Left ventricle myocardium superior (tissue), 1 donor: ENCODE measurements at places on chromosomes 7 and 10.

GRCh38 chr7:34156336-34156735 is 251.0 kb downstream of the BMPER start:
- no peak for DNase-seq

DNA sequence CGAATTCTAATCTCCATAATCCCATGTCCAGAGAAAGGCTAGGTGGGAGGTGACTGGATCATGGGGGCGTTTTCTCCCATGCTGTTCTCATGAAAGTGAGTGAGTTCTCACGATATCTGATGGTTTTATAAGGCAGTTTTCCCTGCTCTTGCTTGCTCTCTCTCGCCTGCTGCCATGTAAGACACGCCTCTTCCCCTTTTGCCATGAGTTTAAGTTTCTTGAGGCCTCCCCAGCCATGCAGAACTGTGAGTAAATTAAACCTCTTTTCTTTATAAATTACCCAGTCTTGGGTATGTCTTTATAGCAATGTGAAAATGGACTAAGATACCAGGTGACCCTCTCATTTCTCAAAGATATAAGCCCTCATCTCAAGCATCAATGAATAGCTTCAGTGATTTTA is 1.1 kb upstream of the ACTA2 start:
- no peak for DNase-seq

GRCh38 chr10:70816220-70816894 is 609 bp downstream of the SGPL1 start:
- DNase-seq: peak; percentile 80

DNA sequence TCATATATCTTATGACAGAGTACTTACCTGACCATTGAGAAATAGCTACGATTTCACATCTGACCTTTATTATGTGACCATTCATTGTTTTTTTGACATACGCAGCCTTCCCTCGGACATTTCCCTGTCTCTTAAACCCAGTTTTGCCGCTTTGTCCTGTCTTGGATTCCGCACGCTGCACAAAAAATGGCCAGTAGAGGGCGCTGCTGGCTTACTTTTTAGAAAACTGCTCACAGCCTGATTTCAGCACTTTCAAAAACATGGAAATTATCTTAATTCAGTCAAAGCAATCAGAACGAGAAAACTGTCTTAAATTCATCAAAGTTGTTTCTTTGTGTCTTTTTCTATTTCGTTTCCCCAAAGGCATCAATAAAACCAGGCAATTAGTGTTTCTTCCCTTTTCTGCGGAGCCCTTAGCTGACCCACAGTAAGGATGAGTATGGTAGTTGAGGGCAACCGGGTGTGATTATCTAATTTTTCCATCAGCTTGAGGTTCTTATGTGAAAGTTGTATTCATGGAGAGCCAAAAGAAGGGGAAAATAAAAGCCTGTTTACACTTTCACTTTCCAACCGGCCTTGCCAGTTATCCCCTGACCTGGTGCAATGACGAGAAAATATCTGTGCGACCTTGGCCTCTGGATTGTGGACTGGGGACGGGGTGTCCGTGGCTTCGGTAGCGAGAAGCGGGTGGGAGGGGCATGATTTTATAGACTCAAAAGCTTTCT is 144.4 kb downstream of the DYNC1I1 start:
- DNase-seq: peak; percentile 86

DNA sequence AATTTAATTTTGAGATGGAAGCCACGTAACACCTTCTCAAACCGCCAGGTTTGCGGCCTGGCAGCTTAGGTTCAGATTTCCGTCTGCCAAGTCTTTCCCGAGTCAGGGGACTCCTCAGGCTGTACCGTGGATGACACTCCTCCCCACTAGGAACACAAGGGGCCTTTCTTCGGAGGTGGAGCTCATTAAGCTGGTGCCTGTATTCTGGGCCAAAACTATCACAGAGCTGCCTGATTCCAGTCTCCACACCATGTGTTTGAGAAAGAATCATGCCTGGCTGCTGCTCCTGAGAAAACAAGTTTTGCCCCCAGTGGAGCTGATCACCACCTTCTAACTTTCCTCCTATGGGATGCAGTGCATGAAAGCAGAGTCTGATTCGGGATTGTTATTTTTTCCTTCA is 44.8 kb downstream of the TMEM209 start:
- no peak for DNase-seq

- DNase-seq: no peak
These were observed 23.1 kb upstream of the PIK3CG start for GRCh38 chr7:106841896-106842390.

DNA sequence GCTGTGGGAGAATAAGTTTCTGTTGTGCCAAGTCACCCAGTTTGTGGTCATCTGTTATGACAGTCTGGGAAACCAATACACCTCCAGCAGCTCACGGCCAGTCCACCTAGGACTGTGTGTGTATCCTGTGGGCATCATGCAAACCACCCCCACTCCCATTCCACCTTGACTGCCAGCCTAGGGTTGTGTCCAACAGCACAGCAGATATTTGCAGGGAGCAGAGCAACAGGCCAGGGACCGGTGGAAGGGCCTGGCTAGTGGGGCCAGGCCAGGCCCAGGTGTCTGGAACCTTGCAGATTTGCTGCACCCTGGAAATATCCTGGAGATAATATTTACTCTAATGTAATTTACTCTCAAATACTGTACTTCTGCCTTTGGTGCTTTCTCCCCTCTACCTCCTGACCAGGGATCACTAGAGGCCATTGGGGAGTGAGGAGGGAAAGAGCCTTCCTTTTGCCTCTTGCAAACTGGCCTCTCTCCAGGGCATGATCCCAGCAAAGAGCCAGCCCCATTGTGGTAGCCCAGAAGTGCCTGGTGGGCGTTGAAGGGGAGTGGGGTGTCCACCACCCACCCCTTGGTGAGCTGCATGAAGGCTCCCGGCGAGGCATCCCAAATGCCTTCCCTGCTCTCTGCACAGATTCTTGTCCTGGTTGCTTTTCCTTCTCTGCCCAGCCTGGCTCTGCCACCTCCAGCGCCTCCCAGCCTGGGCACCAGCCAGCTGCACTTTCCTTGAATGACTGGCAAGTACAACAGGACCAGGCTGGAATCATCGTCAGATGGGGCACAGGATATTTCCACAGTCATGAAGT is 15.2 kb upstream of the TPST1 start:
- DNase-seq: no peak

- DNase-seq: no peak
These were observed 139.0 kb downstream of the ELFN1 start for GRCh38 chr7:1809070-1809469.

- peak; percentile 70 for DNase-seq
These were observed 1.6 kb downstream of the SPOCK2 start for GRCh38 chr10:72086466-72087391.

- DNase-seq: no peak
These were observed 5.3 kb upstream of the TMEM139 start for GRCh38 chr7:143279186-143280098.

DNA sequence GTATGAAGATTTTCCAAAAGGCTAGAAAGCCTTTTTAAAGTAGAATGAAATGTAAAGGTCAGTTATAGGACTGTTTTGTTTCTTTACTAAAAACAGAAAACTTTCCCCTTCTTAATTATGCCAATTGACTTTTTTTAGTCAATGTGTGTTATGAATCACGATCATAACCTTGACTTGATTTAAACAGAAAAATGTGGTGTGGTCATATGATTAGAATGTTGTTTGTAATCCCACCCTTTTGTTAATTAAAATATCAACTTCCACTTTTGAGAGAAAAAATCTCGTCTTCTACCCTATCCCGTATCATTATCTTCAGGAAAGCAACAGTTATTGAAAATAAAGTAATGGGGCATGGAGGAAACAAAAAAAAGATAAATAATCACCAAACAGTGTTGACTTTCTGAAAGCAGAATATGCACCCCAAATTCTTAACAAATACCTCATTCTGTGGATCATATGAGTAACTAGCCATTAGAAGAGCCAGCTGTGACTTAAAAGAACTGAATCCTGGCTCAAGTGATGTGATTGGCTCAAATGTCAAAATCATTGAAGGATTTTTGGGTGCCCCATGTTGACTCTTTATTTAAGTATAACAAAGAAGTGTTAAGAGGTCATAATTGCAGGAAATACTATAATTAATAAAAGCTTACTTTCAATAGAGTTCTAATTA is 32.3 kb upstream of the SLC16A12 start:
- DNase-seq: no peak

- DNase-seq: no peak
These were observed 74.9 kb downstream of the RSU1 start for GRCh38 chr10:16742165-16742960.

GRCh38 chr10:30791197-30791611 is 161.7 kb upstream of the LYZL2 start:
- no peak for DNase-seq

- DNase-seq: no peak
These were observed 54.2 kb upstream of the PLXDC2 start for GRCh38 chr10:19762026-19762425.

DNA sequence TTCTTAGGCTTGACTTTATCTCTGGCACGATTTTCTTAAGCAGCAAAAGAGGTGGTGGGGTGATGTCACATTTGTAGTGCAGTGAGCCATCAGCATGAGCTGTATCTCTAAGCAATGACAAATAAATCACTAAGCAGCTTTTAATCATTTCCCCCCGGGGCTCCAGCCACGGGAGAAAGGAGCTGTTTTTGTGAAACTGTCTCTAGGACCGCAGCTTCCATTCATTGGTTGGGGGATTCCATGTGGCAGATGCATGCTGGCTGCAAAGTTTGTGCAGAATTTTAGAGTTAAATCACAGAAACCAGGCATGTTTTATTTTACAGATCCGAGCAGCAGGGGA is 464 bp downstream of the KIAA1217 start:
- DNase-seq: no peak

DNA sequence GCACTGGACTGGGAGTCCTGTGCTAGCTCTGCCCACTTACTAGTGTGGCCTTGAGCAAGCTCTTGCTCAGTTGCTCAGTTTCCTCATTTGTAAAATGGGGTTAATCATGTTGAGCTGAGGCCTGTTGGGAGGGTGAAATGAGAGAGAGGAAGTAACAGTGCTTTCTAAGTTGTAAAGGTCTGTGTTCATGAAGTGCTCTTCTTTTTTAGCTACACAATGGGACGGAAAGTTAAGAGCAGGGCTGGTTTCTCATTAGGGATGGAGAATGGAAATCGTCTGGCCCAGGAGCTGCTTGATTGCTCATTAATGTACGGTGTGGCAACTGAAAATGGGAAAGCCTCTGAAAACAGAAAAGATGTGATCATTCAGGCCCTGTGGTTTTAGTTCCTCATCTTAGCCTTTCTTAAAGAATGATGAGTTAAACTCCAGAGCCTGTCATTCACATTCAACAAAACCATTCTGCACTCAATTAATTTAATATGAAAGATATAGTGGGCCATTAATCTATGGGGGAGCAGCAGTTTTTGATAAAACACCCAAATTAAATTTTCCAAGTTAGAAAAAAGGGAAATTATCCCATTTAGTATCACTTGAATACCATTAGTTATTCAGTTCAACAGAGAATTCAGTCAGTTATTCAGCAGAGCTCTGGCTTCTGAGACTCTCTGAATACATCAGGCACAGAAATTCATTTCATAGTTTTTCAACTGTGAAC is 60.5 kb downstream of the SH2D4B start:
- no peak for DNase-seq

- DNase-seq: no peak
These were observed 133.0 kb downstream of the CYP26A1 start for GRCh38 chr10:93206652-93207051.

GRCh38 chr7:4849390-4849789 is 12.4 kb downstream of the PAPOLB start:
- no peak for DNase-seq

GRCh38 chr10:127398140-127398970 is 150.8 kb upstream of the NPS start:
- no peak for DNase-seq

DNA sequence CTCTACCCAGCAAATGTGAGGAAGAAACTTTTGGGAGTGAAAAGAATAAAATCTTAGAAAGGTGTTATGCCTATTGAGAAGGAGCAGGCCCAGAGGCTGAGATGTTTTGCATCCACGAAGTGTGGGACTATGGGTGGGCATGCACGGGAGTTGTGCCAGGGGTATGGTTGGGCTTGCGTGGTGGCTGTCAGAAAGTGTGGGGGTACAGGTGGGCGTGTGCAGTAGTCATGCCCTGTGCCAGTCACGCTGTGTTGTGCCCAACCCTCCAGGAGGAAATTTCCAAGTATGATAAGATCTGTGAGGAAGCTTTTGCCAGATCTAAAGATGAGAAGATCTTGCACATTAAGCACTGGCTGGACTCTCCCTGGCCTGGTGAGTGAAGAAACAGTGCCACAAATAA is 52.9 kb upstream of the ZMIZ2 start:
- DNase-seq: no peak

DNA sequence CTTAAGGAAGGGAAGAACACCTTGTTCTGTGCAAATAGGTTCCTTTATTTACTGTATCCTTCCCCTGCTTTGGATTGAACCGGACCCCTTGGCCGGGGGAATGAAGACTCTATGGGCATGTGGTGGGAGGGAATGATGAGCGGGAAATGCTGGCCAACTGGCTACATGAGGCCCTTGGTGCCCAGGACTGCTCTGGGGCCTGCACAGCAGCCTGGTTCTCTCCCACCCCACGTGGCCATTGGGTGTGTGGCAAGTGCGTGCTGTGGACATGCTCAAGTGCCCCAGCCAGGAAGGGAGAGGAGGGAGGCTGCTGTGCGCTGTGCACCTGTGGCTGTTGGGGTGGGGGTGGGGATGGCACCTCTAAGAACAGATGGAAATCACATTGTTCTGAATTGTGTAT is 917.0 kb upstream of the GHITM start:
- no peak for DNase-seq

- DNase-seq: no peak
These were observed 8.0 kb downstream of the HIPK2 start for GRCh38 chr7:139769761-139770160.

- DNase-seq: no peak
These were observed 15.0 kb upstream of the DNMBP start for GRCh38 chr10:100024748-100025147.

DNA sequence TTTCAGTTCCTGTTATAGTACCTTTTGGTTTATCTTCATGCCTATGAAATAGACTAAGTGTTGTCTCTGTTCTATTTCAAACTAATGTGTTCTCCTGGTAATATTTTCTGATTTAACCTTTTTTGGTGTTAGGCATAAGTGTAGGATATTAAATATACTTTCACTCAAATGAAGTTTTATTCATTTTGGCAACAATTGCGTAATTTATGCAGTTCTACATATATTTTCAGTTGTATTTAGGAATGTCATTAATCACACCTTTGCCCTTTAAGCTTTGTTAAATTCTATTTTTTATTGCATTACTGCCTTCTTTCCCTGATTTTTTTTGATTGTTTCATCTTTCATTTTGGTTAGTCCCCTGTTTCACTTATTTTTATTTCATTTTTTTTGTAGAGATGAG is 47.3 kb downstream of the RSBN1L start:
- no peak for DNase-seq

- no peak for DNase-seq
These were observed 45.0 kb upstream of the IFRD1 start for GRCh38 chr7:112405286-112405685.

- DNase-seq: no peak
These were observed 219.8 kb downstream of the CTNNA3 start for GRCh38 chr10:67476201-67476600.

DNA sequence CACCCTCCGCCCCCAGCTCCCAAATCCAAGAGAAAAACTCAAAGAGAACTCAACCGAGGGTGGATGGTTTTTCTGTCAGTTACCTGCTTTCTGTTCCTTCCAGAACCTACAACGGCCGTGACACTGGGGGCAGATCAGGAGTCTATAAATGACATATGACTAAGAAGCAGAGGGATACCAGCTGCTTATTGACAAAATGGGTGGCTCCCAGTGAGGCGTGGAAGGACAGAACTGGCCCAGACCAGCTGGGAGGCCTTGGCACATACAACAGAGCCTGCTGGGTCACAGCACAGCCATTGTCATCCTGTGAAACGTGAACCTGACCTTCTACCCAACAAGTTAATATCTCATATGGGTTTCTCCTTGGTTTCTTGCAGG is 84.3 kb upstream of the ADRB1 start:
- no peak for DNase-seq
